Activated naive CD4-positive, alpha-beta T cell treated with anti-CD3 and anti-CD28 coated beads, Interleukin-2, amount 50 U/mL, for 16 hours (primary cell): ENCODE measurements at places on chromosomes 2 and 18.

DNA sequence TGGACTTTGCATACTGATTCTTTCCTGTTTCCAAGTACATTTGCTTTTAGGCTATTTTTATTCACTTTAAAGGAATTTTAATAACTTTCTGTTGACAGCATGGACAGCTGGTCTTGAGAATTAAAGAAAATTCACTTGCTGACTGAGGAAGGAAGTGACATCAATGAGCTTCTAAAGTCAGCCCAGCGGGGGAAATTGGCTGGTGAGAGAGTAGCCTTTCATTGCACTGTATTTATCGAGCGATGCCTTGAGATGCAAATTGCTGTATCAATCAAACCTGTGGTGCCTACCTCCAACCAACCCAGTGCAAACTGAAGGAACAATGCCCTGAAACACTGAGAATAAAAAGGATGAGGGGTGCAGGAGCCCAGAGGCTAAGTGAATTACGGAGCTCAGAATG lies 91.4 kb upstream of the AQP4 start:
- DNase-seq = no peak

- DNase-seq = no peak
Measured at GRCh38 chr18:11054497-11054896, 94.9 kb downstream of the PIEZO2 start.

- DNase-seq = no peak
Measured at GRCh38 chr2:38092196-38092902, 16.4 kb upstream of the CYP1B1 start.

- no peak for DNase-seq
Measured at GRCh38 chr2:156901373-156902031, 356.0 kb upstream of the GALNT5 start.

GRCh38 chr2:107337209-107337898 lies 451.4 kb upstream of the ST6GAL2 start:
- no peak for DNase-seq

- DNase-seq = no peak
Measured at GRCh38 chr2:223185638-223186037, 133.6 kb downstream of the KCNE4 start.

- no peak for DNase-seq
Measured at GRCh38 chr2:11411768-11412448, 54.1 kb downstream of the E2F6 start.

DNA sequence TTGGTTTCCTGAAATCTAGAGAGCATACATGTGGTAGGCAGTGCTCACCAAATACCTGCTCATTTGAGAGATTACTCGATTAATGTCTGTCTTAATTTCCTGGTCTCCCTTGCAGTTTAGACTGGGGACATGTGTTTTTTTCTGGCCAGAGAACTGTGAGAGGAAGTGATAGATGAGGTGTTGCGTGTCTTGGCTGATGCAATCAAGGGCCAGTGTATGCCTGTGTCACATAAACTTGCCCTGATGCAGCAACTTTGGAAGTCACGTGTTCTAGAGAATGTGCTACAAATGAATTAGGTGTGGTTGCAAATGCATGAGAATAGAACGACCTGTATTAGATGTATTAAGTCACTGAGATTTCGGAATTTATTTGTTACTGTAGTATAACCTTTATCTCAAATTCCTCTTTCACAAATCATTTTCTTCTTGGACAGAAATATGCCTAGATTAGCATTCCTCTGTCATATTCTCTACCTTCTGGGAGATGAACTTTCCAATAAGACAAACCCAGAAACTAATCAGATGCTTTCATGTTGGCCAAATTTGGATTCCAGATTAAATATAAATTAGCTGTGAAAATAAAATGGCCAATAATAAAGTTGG lies 9.9 kb upstream of the IL1A start:
- no peak for DNase-seq

DNA sequence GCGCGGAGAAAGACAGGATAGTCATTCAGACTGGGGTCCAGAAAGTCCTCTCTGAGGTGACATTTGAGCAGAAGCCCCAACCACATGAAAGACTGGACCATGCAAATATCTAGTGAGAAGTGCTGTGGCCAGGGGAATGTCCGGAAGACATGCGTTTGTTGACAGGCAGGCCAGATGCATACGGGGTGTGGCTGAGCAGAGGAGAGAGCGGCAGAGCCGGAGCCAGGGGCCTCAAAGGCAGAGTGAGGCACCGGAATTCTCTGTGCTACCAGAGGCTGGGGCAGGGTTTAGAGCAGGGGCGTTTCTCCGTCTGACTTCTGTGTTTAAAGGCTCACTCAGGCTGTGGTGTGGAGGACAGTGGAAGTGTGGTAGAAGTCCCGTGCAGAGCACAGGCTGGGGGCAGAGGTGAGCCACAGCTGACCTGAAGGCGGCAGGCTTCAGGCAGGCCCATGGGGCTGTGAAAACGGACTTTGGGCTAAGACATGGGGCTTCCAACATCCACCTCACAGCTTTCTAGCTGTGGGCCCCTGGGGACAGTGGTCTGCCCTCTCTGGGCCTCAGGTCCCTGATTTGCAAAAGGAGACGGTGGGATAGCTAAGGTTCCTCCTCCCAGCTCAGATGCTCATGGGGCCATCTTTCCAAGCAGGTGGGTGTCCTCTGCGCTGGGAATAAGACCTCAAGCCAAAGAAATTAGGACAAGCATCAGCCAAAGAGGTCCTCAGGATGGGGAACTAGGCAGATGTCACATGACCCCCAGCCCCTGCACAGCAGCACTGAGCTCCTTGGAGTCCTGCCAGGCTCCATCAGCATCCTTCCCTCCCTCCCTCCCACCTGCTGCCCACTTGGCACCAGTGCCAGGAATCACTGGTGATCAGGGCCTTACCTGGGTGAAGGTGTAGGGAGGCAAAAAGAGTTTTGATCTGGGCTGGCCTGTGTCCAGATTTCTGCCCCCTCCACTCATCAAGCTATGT lies 11.2 kb downstream of the RUFY4 start:
- no peak for DNase-seq

DNA sequence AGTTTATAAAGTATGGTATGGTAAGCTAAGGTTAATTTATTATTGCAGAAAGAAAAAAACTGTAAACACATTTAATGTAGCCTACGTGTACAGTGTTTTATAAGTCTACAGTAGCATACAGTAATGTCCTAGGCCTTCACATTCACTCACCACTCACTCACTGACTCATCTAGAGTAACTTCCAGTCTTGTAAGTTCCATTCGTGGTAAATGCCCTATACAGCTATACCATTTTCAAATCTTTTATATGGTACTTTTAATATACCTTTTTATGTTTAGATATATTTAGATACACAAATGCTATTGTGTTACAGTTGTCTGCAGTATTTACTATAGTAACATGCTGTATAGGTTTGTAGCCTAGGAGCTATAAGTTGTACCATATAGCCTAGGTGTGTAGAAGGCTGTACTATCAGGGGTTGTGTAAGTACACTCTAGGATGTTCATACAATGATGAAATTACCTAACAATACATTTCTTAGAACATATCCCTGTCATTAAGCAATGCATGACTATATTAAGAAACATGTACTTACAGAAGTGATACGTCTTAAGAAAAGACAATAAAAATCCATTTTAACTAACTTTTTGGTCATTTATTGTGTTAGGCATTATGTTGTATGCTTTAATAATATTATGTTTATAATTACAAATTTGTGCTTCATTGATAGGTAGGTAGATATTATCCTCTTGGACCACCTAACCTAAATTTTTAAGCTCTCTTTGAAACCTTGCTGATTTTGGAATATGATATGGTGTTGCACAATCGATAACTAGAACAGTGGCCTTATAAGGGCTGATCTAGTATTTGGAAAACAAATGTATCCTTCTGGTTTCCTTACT lies 51.9 kb downstream of the VRK2 start:
- no peak for DNase-seq

DNA sequence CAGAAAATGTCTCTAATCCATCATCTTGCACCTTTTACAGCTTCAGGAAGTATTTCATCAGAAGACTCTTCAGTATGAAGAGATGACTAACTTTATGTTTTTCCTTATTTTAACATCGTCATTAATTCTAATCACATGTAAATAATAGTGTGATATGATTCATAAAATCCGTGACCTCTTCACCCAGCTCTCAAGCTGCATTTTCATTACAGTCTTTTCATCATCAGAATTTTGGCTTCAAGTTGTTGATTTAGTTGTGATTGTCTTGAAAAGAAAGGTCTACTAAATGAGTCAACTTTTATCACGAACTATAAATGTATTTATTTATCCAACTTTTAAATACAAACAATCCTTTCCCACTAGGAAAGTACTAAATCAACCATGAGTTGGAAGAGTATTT lies 410.3 kb downstream of the LRP1B start:
- no peak for DNase-seq

- DNase-seq = no peak
Measured at GRCh38 chr2:112601754-112602153, 17.3 kb downstream of the CHCHD5 start.

DNA sequence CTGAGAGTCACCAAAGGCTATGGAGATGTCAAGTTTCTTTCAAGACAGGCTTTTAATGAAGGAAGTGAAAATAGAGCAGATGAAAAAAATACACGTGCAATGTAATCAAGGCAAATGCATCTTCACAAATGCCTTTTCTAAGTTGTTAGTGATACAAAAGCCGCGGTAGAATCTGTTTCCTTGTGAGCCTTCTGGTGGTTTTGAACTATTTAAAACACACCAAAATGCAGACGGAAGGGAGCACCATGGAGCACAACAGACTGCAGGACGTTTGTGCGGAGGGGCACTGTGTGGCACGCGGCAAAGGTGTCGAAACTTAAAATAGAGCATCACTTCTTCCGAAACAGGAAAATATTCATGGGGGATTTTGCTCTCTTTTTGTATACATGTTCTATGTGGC lies 65.0 kb upstream of the BOD1L2 start:
- no peak for DNase-seq

GRCh38 chr2:147512206-147512605 lies 332.6 kb upstream of the ACVR2A start:
- no peak for DNase-seq

DNA sequence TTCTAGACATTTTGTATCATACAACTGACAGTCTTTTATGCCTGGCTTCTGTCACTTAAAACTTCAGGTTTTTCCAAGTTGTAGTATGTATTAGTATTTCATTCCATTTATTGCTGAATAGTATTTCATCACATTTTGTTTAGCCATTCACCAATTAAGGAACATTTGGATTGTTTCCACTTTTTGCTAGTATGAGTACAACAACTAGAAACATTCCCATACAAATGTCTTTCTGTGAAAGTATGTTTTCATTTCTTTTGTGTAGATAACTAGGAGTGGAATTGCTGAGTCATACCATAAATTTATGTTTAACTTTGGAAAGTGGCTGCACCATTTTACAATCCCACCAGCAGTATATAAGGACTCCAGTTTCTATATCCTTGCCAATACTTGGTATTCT lies 135.9 kb downstream of the ATAD2B start:
- DNase-seq = no peak

- no peak for DNase-seq
Measured at GRCh38 chr2:168787782-168788376, 14.6 kb upstream of the NOSTRIN start.

DNA sequence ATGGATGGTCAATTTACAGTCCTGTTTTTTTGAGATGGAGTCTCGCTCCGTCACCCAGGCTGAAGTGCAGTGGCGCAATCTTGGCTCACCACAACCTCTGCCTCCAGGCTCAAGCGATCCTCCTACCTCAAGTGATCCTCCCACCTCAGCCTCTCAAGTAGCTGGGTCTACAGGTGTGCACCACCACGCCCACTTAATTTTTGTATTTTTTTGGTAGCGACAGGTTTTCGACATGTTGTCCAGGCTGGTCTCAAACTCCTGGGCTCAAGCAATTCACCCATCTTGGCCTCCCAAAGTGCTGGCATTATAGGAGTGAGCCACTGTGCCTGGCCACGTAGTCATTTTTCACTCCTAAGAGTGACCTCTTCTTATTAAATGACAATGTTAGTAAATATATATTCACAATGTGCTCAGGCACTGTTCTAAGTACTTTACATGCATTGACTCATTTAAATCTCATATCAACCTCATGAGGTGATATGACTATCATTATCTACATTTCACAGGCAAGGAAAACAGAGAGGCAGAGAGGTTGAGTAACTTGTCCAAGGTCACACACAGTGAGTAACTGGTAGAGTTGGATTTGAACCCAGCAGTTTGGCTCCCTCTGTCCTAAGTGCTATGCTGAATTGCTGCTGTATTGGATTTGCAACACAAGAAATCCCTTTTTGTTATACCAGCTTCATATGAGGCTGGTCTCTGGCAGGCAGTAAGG lies 5.6 kb upstream of the DIS3L2 start:
- no peak for DNase-seq

DNA sequence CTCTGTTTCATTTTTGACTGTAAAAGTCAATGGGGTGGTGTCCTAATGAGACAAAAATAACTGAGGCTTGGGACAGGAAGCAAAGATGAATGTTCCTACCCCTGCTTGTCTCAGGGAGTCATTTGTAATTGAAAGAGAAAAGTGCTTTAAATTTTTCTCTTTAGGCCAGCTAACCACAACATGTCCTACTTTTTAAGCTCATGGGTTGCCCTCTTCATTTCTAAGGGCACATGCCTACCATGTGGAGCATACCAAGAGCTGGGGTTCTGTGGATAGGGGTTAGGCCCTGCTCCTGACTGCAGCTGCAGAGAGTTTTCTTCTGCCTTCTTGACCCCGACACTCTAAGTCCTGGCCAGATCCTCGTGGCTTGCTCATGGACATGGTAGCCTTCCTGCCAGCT lies 96.8 kb upstream of the ARL4C start:
- DNase-seq = no peak

- DNase-seq = no peak
Measured at GRCh38 chr2:102520801-102521200, 47.8 kb downstream of the SLC9A4 start.

DNA sequence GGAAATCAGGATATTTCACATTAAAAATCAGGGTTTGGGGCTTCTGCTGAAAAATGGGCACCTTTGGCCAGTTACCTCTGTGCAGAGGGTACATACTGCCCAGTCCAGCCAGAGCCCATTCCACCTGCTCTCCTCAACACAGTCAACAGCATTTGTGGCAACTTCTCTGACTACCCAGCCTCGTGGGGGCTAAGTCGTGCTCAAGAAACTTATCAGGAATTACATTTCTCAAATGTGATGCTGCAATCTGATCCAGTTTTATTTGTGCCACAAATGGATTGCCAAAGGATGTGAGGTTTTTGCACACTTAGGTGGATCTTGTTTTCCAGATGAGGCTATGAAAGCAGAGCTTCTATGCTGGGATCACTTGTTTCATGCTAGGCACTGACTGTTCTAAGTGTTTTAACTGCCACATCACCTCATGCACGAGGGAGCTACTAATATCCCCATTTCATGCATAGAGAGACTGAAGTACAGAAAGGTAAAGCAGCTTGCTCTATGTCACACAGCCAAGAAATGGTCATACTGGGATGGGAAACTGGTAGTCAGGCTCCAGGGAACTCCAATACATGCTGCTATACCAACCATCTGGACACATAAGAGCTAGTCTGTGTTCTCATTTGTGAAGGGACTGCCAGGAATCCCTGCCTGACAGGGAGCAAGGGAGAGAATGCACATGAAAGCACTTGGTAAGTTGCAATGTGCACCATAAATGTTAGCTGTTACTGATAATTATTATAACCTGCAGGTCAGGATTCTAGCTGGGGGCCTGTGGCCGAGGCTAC lies 89.0 kb upstream of the HK2 start:
- DNase-seq = no peak

GRCh38 chr2:109280804-109281203 lies 151.8 kb downstream of the SH3RF3 start:
- no peak for DNase-seq

- DNase-seq = no peak
Measured at GRCh38 chr18:52190631-52191030, 149.4 kb upstream of the DCC start.
